ENCODE measurements at places on chromosomes 11 and 22.

DNA sequence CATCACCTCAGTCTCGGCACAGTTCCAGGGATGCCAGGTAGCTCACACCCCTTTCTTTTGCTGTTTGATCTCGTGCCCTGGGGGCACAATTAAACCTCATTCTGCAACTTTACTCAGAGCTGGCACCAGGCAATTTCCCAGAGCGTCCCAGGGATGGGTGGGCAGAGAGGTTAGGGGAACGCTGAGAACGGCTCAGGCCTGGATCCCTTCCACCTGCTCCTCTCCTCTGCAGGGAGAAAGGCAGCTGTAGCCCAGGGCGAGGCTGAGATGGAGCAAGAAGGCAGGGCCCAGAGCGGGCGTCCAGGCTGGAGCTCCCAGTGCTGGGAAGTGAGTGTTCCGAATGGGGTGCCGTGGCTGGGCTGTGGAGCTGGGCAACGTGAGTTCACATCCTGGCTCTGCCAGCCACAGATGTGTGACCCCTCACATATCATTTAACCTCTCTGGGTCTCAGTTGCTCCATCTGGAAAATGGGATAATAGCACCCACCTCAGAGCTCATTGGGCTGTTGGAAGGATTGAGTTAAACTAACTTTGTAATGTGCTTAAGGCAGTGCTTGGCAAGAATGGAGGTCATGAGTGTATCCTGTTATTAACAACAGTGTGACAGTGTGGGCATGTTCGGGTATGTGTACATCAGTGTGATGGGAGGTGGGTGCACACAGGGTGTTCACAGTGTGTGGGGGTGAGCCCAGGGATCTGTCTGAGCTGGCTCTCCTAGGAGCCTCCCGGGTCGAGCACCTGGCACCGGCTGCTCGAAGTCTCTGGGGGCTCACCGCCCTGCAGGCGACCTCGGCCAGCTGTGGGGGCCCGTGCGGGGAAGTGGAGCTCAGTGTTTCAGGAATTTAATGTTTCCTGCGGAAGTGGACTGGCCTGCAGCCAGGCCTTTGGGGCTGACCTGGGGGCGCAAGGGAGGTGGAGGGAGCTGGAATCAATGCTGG lies 15.5 kb downstream of the OTUB1 start:
- DNase-seq, result no peak

GRCh38 chr11:71542879-71543777 lies 5.1 kb upstream of the KRTAP5-9 start:
- DNase-seq, result no peak

DNA sequence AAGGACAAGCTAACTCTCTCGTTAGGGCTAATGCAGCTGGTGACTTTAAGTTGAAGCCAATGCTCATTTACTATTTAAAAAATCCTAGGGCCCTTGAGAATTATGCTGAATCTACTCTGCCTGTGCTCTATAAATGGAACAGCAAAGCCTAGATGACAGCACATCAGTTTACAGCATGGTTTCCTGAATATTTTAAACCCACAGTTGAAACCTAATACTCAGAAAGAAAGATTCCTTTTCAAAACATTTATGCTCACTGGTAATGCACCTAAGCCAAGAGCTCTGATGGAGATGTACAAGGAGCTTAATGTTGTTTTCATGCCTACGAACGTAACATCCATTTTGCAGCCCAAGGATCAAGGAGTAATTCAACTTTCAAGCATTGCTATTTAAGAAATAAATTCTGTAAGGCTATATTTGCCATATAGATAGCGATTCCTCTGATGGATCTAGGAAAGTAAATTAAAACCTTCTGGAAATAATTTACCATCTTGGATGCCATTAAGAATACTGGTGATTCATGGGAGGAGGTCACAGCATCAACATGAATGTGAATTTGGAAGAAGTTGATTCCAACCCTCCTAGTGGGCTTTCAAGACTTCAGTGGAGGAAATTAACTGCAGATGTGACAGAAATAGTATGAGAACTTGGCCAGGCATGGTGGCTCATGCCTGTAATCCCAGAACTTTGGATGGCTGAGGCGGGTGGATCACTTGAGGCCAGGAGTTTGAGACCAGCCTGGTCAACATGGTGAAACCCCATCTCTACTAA lies 14.5 kb downstream of the XNDC1N start:
- no peak for DNase-seq

DNA sequence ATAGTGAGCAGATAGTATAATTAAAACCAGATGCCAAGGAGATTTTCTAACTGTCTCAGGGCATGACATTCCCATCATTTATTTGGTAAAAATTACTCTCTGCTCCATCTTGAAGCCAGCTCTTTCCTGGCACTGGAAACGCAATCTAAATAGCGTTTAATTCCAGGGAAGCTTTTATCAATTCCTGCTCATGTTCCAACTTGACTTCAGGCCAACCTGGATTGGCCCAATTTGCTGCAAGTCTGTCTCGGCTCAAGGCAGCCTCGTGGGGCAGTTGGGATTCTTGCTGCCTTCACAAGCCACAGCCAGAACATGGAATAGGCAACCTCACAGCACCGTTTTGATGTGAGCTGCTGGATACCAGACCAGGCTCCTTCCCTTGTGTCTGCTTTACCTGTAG lies 1255.9 kb downstream of the TBC1D22A start:
- DNase-seq, result no peak

- DNase-seq, result no peak
Measured at GRCh38 chr11:103487113-103487512, 377.9 kb downstream of the DYNC2H1 start.

- no peak for DNase-seq
Measured at GRCh38 chr11:73750228-73750627, 10.6 kb downstream of the RAB6A start.

DNA sequence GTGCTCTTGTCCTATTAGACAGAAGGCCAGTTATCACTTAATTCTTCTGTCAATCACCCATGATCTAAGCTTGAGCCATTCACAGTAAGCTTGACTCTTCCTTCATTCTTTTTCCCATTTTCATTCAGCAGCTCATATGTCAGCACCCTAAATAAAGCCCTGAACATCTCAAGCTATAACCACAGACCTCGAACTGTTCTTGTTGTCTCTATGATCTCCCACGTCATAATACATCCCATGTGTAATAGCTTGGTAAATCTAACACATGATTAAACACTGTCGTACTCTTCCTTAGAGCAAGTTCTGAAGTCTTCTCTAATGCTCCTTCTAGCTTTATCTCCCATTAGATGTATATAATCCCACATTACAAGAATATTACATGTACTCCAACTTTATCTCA lies 14.4 kb downstream of the MUC15 start:
- DNase-seq, result no peak

DNA sequence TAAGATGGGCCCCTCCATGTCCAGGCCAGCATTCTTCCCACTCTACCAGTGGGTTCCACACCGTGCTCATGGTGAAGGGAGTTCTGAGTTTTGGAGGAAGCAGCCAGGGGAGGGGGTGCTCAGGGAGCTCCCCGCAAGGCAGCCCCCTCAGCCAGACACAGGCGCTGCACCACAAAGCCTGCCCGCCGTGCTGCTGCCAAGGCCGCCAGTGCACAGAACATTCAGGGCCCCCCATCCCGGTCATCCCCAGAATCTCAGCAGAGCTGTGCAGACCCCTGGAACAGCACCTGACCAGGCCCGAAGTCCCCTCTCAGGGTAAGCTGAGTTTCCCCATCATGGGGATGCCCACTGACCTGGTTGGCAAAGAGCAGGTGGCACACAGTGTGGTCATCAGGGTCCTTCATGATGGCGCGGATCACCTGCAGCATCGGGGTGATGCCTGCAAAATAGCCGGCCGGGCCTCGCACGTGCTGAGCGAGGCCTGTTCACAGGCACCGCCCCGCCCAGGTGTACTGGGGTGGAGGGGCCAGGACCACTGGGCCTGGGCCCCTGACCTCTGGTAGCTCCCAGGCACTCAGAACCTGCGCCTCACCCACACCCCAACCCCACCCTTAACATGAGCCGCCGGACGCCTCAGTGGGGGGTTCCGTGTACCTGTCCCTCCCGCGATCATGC lies 12.4 kb upstream of the POLDIP3 start:
- DNase-seq, result no peak

- DNase-seq, result no peak
Measured at GRCh38 chr11:35629914-35630313, 11.7 kb downstream of the FJX1 start.

DNA sequence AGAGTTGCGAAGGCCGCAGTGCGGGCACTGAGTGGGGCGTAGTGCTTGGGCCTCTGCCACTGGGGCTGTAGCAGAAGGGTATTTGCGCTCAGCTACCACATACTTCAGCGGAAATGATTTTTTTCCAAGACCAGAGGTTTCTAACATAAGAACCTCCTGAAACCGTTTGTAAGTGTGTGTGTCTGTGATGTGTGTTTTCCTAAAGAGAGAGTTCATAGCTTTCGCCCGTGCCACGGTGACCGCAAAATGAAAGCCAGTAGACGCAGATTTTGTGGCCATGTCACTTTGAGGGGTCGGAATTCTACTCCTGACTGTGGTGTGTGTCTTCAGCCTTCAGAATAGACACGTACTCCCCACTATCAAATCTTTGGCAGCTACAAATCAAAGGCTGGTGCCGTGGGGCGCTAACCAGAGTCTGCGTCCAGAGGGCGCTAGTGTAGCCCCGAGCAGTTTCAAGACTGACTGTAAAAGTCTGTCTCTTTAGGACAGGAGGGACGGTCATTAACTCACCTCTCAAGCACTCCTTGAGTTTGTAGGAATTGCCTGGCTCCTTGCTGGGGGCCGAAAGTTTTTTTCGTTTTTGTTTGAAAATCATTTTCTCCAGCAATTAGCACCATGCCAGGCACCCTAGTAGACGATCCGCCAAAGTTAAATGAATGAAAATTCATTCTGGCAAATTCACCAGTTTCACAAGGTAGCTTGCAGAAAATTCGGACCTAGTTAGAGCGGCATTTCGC lies 2.5 kb upstream of the CALCA start:
- DNase-seq, result peak; percentile 55

- DNase-seq, result no peak
Measured at GRCh38 chr11:23711981-23712380, 784.9 kb upstream of the LUZP2 start.

Data from activated CD4-positive, alpha-beta T cell treated with anti-CD3 and anti-CD28 coated beads for 24 hours (primary cell).